GM12865 (cell line): ENCODE measurements at places on chromosomes 1 and 21.

DNA sequence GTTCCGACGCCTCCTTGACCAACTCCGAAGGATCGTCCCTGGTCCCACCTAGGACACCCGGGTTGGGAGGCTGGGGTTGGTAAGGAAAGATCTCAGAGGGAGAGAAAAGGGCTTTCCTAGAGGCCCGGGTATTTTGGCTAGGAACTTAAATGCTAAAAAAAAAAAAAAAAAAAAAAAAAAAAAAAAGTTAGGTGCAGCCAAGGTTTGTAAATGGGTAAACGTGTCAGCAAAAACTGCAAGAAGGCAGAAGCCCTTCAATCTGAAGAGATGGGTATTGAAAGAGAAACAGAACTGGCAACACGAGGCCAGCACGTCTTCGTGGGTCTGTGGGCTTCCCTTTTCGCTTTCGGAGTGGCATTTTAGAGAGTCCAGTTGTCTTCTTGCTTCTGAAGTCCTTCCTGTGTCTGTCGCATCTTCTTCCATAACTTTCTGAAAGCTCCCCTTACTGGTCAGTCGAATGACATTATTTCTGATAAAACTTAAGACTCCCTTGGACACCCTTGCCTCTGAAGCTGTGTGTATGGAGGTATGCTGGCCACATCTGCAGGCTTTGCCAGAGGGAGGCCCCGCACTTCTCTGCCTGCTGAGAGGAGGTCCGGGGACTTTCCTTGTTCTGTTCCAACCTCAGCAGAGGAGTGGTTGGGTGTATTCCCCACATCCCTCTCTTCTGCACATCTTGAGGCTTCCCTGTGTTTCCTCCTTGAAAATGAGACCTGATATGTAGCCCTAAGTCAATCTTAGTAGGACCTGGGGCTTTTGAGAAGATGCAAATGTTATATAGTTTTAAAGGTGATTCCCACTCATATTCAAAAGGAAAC lies 745 bp downstream of the RCSD1 start:
- peak; percentile 83 for DNase-seq

- DNase-seq, result no peak
Observed at GRCh38 chr1:220952961-220953643, 73.9 kb downstream of the HLX start.

DNA sequence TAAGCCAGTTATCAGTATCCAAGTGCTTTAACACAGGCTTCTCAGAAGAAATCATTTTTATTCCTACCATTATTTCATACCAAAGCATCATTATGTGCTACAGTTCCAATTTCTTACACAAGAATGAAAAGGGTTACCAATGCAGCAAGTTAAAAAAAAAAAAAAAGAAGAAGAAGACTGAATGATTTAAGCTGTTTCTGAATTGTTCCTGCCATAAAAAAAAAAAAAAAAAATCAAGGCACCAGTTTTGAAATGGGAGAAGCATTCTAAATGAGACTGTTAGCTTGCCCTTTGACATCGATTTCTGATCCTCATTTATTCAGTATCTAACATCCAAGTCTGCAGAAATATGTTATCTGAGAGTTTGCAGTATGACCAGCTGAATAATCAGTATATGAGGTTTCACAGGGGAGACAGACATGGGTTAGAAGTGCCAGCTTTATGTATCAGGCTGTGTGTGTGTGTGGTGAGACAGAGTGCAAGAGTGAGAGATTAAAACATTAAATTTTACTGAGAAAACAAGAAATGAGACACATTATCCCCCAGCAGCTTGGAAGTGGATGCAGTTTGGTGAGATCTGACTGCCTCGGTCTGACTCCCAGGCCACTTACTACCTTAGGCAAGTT lies 105.8 kb downstream of the COLGALT2 start:
- DNase-seq, result no peak

GRCh38 chr1:52072291-52072690 lies 16.2 kb downstream of the BTF3L4 start:
- no peak for DNase-seq

DNA sequence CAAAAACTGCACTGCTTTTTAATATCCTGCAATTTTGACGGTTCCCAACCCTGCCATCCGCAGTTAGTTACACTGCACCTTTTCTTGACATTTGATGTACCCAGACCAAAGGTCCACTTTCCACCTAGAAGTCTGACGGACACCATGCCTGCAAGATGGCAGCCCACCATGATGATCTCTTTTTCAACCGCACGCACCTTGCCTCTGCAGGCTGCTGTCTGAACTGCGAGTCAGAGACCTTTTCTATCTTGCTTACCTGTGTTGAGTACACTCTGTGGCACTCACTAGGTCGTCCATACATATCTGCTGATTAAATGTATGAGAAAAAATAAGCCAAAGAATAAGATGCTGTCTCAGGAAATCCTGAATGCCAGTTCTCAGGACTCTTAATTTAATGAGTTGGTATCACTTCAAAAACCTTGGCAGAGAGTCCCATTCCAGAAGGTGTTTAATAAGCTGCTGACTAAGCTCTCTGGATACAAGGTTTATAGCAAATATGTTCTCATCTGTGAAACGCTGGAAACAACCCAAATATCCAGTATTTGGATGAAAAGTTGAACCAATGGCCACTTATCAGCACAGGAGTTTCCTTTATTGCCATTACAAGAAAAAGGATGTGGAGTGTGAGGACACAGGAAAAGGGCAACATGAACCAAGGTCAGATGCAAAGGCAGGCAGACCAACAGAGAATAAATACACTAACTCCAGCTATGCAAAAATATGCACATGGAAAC lies 37.9 kb downstream of the GNG12 start:
- no peak for DNase-seq

- no peak for DNase-seq
Observed at GRCh38 chr1:221739018-221739676, 2.7 kb downstream of the DUSP10 start.

DNA sequence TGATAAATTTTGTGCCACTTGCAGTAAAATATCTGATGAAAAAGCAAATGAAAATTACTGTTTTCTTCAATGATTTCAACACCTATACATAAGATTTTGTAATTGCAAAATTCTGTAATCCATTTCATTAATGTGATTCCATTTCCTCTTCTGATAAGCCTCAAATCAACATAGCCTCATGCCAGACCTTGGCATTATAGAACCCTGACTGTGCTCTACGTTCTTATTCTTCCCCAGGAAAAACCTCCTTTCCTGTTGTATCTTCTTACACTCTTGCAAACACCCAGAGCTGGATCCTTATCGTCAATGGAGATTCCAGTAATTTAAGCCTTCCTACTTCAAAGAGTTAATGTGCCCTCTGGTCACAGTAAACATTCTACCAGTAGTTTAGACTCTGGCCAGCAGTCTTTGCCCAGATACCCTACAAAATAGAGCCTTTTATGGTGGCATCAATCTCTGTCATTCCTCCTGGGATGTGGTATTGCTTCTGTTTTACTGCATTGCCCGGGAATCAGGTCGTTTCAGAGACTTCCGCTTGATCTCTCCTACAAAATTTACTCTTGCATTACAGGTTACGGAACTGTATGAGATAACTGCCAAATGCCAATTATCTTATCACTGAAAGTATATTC lies 48.5 kb upstream of the CHRM3 start:
- DNase-seq, result no peak

DNA sequence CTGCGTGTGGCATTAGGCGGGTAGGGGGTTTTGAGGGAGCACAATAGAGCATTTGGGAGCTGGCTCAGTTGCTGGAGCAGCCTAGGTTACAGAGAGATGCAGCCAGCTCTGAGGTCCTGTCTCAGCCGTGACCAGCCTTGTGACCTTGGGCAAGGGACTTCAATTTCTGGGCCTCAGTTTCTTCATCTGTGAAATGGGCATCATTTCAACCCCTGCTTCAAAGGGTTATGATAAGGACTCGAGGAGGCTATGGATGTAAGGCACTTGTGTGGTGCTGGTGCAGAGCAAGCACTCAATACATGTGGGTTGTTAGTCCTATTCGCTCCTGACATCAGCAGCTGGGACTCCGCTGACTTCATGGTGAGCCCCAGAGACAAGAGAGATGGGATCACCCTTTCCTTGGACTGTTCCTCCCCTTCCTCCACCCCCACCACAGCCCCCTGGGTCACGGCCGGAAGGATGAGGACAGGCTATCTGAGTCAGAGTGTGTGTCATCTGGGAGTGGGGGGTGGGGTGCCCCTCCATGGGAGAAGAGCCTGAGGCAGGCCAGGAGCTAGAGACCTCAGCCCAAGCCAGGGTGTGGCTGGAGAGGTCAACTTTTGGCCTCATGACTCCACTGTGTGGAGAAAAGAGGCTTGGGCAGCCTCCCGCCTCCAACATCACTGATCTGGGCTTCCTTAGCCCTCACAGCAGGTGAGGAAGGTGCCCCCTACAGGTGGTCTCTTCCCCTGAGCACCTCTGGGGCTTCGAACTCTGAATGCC lies 71.4 kb upstream of the ZBTB40 start:
- DNase-seq, result no peak

- DNase-seq, result no peak
Observed at GRCh38 chr1:209045331-209046057, 538.0 kb upstream of the CAMK1G start.

GRCh38 chr1:43947061-43947873 lies 517 bp downstream of the IPO13 start:
- DNase-seq, result no peak

DNA sequence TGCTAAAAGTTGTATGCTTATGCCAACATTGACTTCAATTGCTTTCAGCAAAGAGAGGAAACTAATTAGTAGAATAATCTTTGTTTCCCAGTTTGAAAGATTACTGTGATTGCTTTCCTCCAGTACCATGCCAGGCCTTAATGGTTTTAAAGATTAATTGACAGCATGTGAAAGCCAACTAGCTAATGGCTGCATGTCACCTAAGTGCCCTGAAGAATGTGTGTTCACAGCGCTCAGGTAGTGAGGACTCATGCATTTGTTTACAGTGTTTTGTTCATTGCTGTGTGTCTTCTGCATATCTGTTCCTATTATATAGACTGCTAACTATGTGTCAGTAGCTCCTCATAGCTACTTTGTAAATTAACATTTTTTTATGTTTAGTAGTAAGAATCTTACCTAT lies 335.6 kb downstream of the LRRIQ3 start:
- DNase-seq, result no peak

DNA sequence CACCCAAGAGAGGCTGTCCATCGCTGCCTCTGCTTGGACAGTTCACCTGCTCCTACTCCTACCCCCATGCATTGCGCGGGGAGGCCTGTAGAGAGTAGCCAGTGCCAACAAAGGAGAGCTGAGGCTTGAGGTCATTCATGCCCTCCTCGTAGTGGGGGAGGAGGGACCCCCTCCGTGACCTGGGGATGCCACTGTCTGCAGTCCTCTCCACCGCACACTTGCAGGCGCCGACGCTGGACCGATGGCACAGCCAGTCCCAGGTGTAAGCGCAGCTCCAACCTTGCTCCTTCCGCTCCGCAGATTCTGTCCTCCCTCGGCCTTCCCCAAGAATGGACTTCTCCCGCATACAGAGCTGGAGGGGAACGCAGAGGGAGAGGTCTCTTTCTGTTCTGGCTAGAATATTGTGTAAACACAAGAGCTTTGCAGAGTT lies 672 bp upstream of the PHLDA3 start:
- DNase-seq, result no peak

GRCh38 chr1:63634471-63634870 lies 41.3 kb downstream of the PGM1 start:
- DNase-seq, result no peak

- DNase-seq, result no peak
Observed at GRCh38 chr1:95903060-95903459, 669.0 kb downstream of the RWDD3 start.

GRCh38 chr1:43348809-43349593 lies 9.8 kb upstream of the CDC20 start:
- DNase-seq, result peak; percentile 93

DNA sequence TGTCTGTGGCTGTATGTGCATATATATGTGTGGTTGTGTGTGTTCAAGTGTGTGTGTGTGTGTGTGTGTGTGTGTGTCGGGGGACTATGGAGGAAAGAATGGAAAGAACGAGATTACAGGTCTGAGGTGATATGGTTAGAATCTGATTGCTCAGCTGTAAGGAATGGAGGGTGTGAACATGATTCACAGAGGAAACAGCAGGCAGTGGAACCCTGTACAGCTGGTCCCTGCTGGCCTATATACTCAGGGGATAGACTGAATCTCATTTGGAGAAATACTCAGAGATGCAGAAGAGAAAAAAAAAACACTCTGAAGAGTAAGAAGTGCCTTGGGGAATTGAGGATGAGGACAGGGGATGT lies 180.1 kb upstream of the ESRRG start:
- no peak for DNase-seq

DNA sequence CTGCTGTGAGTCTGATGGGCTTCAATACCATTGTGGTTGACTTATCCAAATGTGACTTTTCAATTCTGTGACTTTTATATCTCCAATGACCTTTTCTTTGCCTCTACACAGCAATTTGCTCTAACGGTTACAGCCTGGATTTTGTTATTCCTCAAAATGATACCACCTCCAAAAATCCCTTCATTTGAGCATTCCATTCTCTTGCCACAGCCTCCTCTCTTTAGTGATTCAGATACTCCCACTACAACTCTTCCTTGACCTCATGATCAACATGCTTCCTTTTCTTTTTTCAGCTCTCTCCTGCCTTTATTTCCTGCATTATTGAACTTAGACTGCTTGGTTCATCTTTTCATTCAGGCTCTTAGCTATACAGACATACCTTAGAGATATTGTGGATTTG lies 16.6 kb upstream of the IL19 start:
- no peak for DNase-seq

- no peak for DNase-seq
Observed at GRCh38 chr21:36347962-36348328, 27.9 kb downstream of the MORC3 start.

DNA sequence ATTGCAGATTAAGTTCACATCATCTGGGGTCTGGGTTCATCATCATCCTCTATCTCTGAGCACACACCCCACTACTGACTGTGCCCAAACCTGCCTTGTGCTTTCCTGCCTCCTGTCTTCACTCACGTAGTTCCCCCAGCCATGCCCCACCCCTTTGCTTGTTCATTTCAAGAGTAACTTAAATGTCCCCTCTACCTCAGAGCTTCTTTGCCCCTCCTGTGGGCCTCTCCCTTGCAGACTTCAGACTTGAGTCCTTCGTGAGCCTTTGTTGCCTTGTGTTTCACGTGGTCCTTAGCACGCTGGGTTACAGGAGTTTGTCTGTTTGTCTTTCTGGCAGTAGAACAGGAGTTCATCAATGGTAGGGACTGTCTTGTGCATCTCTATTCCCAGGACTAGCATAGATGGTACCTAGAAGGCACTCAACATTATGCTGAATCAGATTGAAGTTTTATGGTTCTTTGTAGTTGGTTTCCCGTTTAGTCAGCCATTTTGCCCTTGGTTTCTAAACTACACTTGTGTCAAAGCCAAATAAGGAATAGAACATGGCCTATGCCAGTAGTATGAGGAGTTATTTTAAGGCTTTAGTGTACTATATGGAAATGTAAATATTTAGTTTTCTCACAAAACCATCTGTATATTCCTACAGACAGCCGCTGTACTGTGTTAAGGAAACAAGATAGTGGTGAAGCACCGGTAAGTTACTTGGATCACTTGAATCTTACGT lies 86.2 kb downstream of the TTC3 start:
- peak; percentile 75 for DNase-seq

DNA sequence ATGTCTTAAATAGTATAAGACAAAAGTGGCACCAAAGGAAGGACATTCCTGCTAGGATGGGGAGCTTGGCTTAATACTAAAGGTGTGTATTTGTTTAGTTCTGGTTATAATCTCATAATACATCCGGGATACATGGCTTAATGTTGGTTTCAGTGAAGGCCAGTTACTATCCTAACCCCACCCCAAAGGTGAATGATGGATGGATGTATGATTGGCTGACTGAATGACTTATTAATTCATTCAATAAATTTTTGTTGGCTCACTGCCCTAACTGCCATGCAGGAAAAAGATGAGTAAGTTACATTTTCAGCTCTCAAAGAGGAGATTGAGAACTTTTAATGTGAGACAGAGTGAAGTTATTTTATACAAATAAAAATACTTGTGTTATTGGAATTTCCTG lies 52.2 kb downstream of the PHACTR4 start:
- no peak for DNase-seq
